ENCODE measurements at places on chromosomes 16 and 17. TPM values are rescaled to one million over a fixed set of nuclear protein-coding genes. Genes with fewer than 3 reads are reported as not detected.

The RAMP2 gene
- 1.5 TPM for total RNA-seq

The FAM83G gene
- 40.3 TPM for total RNA-seq

The KRT9 gene
- total RNA-seq = not detected

The TBX4 gene
- 0.38 TPM for total RNA-seq

The SPATA32 gene
- total RNA-seq = 0.14 TPM

The GRAPL gene
- 0.13 TPM for total RNA-seq

The CDH8 gene
- total RNA-seq = 0.74 TPM

Measured in A549 treated with dexamethasone at 1 μM for 4 hours (cell line).